Right ventricle myocardium inferior (tissue), 1 donor: ENCODE measurements at places on chromosomes 3 and 15. TPM values are rescaled to one million over a fixed set of nuclear protein-coding genes. Genes with fewer than 3 reads are reported as not detected.
A peak's percentile ranks its signal among the peaks of the same experiment; 100 is the strongest.

The FSIP1 gene
- 0.73 TPM for total RNA-seq

The MUC20 gene
- 4.6 TPM for total RNA-seq

The ANKRD63 gene
- 0.92 TPM for total RNA-seq

DNA sequence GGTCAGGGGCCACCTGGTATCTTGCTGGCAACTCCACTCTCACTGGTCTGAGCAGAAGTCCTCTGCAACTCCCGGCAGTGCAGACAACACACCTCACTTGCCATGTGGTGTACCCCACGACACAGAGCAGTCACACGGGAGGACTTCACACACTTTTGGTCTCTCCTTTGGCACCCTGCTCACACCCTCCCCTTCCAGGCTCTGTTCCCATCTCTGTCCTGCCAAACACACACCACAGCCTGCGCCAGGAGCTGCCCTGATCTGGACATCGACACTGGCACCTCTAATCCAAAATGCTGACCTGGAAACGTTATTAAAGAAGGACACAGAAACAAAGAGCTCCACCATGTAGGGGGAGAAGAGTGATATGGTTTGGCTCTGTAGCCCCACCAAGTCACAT, 57.2 kb downstream of the SLC41A3 start:
- peak; percentile 65 for DNase-seq

- no peak for DNase-seq
Measured at GRCh38 chr3:10194328-10195071, 29.8 kb downstream of the IRAK2 start.

DNA sequence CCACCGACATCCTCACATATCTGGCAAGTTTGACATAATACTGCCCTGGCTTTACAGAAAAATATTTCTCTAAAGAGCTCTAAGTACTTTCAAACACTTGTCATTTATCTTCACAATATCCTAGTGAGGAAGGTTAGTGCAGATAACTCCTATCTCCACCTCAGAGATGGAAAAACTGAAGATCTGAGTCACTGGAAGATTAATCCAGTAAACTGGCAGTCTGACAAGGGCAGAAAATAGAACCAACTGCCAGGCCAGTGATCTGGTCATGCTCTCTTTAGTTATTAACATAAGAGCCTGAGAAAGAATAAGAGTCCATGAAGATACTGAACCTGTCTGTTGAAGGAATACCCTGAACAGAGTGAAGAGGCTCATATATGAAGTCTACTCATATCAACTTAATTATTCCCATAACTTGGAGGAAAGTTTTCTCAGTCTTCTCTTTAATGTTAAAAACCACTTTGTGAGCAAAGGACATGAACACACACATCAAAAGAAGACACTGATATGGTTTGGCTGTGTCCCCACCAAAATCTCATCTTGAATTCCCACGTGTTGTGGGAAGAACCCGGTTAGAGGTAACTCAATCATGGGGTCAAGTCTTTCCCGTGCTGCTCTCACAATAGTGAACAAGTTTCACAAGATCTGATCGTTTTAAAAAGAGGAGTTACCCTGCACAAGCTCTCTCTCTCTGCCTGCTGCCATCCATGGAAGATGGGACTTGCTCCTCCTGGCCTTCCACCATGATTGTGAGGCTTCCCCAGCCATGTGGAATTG, 61.4 kb downstream of the GOLIM4 start:
- no peak for DNase-seq
